ENCODE measurements at places on chromosomes 6 and 20. TPM values are rescaled to one million over a fixed set of nuclear protein-coding genes. Genes with fewer than 3 reads are reported as not detected.

- DNase-seq, result no peak
These were observed 241.2 kb downstream of the TFAP2C start for GRCh38 chr20:56870271-56870670.

GRCh38 chr6:10720265-10720959 is 2.5 kb upstream of the TMEM14C start:
- no peak for DNase-seq

- peak; percentile 93 for DNase-seq
These were observed 74.2 kb downstream of the CD164 start for GRCh38 chr6:109308018-109308492.

- DNase-seq, result peak; percentile 53
These were observed 12.3 kb upstream of the SLC22A16 start for GRCh38 chr6:110488606-110489190.

SERPINB6 gene
- 125 TPM for total RNA-seq

Measured in esophagus muscularis mucosa (tissue), 4 donors.